AML-193 (cell line): ENCODE measurements at places on chromosomes 2 and 18.

- DNase-seq, result no peak
Measured at GRCh38 chr2:216635701-216636550, 2.7 kb downstream of the IGFBP2 start.

DNA sequence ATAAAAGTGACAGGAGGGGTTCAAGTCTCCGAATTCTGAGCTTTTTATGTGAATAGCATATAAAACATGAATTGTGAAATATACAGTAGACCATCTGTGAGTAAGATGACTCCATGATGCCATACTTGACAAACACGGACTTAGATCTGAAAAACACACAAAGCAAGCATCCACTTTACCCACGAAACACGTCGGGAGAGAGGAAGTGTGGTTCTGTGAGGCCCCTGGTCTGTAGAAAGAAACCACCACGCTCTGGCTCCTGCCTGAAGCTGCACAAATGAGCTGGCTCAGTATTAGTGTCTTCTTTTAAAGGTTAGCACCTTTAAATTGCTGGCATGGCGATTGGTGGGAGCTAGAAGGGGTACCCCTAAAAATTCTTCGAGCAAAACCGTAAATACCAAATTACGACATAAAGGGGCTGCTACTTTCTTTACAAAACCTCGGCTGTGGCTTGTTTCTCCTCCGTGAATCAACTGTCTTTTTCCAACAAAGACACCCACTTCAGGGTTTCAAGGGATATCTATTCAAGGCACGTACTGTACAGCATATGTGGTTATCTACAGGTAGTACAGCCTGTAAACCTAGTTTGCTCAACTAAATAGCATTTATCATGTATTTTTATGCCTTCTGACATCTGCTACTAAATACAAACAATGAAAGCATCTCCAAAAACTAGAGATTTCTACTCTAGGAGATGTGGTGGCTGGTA, 70.9 kb downstream of the AFF3 start:
- DNase-seq, result no peak

- DNase-seq, result no peak
Measured at GRCh38 chr2:173684896-173685459, 280.2 kb downstream of the SP3 start.

GRCh38 chr18:6039055-6039454, 143.7 kb upstream of the TMEM200C start:
- DNase-seq, result no peak

- DNase-seq, result no peak
Measured at GRCh38 chr18:24009651-24010333, 4.8 kb upstream of the TTC39C start.

GRCh38 chr18:12283256-12283655, 24.8 kb upstream of the TUBB6 start:
- no peak for DNase-seq

- DNase-seq, result no peak
Measured at GRCh38 chr18:42958353-42958752, 157.1 kb downstream of the RIT2 start.

DNA sequence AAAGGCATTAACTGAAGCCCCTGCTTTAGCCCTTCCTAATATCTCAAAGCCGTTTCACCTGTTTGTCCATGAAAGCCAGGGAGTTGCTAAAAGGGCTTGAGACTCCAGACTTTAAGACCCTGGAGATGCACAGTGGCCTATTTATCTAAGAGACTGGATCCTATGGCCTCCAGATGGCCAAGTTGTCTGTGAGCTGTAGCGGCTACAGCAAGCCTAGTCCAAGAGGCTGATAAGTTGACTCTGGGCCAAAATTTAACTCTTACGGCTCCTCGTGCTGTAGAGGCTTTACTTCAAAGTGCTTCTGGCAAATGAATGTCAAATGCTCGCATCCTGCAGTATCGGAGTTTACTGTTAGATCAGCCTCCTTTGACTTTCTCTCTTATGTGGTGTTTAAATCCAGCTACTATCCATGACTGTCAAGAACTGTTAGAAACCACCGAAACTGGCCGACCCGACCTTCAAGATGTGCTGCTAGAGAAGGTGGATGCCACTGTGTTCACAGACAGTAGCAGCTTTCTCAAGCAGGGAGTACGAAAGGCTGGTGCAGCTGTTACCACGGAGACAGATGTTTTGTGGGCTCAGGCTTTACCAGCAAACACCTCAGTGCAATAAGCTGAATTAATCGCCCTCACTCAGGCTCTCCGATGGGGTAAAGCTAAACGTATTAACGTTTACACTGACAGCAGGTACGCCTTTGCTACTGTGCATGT, 336.7 kb upstream of the CNTNAP5 start:
- no peak for DNase-seq

GRCh38 chr2:159046966-159047365, 78.5 kb downstream of the TANC1 start:
- DNase-seq, result no peak

DNA sequence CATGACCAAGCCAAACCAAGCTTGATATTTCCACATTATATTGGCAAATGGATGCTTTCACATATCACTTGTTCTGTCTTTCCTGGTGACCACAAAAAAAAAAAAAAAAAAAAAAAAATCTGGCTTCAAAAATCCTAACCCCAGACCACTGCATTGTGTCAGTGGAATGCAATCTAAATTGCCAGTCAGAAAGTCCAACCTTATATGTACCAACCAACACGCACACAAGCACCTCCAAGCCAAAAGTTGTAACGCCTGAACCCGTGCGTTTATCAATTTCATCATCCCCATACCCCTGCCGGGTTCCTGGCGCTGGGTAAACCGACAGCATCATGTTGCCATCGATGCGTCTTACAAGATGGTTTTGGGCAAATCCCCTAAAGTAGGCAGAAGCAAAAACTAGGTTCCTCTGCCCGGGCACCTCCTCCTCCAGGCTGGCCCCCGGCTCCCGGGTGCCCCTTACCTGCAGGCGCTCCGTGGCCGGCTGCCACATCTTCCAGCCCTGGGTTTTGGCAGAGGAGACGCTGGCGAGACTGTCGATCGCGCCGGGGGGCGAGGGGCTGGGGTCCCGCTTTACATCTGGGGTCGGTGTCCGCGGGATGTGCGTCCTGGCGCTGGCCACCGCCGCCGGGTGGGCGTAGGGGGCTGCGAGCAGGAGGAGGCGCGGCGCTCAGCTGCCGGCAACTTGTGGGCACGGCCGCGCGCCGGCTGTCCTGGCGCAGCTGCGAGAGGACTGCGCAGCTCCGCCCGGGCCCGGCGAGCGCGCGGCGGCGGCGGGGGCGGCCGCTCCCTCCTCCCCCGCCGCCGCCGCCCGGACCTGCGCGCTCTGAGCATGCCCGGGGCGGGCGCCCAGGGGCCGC, at the start of gene PID1:
Gene PID1 (minus strand): TSS at position 737 of the 860 bp plus-strand sequence. CDS start 244 bp downstream, at position 493.
- no peak for DNase-seq

- no peak for DNase-seq
Measured at GRCh38 chr18:74633652-74634352, 36.1 kb downstream of the ZNF407 start.

DNA sequence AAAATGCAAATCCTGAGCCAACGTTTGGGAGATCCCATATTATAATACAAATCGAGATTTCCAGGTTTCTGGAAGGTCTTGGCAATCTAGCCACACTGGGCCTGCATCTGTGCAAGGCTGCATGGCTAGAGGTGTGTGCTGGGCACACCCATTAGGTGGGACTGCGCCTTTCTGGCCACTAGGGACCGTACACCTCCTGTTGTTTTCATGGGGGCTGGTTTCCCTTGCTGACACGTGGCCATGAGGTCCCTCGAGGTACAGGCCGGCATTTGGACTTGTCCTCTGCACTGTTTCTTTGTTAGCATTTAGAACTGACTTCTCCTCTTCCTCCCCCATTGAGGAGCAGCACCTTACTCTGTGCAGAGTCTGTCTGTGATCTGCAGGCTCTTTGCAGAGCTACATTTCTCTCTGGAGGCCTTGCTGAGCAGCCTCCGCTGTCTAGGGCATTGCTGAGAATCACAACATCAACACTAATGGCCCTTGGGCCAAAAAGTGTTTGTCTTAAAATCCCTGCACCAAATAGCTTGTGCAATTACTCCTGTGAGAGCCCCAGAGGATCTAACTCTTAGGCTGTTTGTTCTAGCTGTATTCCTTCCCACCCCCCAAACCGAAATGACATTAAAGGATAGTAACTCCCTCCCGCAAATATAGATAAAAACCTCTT, 131.2 kb downstream of the NEDD4L start:
- no peak for DNase-seq

DNA sequence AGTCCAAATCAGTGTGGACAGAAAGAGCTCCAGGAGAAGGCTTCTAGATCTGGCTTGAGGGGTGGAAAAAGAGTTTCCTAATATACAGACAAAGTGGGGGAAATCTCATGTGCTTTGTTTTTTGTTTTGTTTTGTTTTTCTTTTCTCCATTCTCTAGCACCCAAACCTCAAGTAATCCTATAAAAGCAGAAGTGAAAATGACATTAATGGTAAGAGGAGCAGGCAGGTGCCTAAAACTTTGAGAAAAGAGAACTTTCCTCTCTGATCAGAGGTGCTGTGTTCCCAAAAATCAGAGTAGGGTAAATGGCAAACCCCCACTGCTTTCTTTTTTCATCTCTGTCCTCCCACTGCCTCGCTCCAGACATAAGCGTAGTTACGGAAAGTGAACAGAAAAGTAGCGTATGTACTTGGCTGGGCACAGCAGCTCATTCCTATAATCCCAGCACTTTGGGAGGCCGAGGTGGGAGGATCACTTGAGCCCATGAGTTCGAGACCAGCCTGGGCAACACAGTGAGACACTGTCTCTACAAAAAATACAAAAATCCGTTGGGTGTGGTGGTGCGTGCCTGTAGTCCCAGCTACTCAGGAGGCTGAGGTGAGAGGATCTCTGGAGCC, 77.8 kb downstream of the FAM161A start:
- no peak for DNase-seq

GRCh38 chr2:55097461-55098410, 47.5 kb upstream of the RTN4 start:
- DNase-seq, result no peak

DNA sequence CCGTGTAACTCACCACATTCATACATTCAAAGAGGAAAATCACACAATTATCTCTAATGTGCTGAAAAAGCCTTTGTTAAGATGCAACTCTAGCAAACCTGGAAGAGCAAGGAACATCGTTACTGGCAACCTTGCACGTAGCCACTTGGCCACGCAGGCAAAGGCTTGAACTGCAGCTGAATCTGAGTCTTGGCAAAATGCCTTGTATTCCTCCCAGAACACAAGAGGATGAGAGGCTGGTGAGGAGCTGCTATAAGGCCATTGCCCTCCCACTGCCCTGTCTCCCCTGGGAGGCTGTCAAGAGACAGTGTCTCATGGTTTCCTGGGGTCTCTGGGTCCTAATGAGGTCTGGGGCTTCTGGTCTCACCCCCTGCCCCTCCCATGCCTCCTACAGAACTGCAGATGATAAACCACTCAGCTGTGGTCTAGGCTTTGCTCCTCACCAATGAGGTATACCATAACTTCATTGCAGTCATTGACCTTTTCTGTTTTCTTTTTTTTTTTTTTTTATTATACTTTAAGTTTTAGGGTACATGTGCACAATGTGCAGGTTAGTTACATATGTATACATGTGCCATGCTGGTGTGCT, 141.4 kb downstream of the SPP2 start:
- DNase-seq, result no peak

- DNase-seq, result no peak
Measured at GRCh38 chr2:26559044-26559405, 81.1 kb upstream of the OTOF start.

DNA sequence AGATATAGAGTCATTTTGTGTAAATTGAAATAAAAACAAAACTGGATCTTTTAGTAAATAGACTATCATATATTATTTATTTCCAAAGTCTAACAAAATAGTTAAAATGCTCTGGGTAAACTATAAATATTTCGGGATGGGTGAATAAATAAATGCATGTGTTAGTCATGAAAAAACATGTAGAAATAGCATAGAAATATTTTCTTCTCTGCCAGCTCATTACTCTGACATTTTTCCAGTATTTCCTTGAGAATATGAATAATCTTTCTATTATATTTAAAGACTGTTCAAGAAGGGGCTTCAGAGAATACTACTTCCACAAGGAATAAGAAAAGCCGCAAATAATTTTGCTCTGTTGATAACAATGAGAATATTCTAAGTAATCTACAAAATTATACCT, 880.4 kb downstream of the TRIB2 start:
- no peak for DNase-seq

- no peak for DNase-seq
Measured at GRCh38 chr2:39266139-39266805, 22.5 kb upstream of the CDKL4 start.

GRCh38 chr2:43405829-43406228, 179.4 kb upstream of the ZFP36L2 start:
- DNase-seq, result no peak

- no peak for DNase-seq
Measured at GRCh38 chr2:206445948-206446347, 2.6 kb downstream of the ADAM23 start.

DNA sequence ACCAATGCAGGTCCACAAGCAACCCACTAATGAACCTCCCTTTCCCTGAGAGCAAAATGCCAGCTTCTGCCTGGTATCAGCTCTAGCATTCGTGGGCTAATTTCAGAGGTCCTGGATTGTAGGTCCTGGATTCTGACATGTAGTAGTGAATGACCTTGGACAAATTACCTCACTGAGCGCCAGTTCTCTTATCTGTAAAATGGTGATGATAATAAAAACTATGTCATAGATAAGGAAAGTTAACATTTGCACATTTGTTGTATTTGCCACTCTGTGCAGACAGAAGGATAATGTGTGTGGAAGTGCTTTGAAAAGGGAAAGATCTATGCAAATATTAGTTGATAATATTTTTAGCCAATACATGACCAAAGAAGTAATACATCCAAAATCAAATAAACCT, 4.1 kb upstream of the TET3 start:
- no peak for DNase-seq

DNA sequence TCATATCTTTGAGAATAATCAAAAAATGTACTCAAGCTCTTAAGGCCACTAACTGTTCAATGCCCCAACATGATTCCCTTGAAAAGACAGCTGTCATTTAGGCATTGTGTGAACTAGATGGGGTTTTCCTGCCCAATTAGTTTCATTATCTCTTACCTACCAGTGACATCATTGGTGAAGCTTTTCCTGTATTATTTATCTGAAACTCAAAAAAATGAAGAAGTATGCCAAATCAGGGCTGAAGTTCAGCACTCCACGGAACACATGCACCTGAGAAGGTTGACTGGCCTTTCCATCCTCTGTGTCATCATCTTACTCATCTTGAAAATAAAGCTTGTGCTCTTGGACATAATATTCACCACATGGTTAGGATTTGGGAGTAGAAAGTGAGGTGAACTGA, 126.4 kb downstream of the TXNL1 start:
- no peak for DNase-seq
